ENCODE measurements at places on chromosomes 11 and 22. TPM values are rescaled to one million over a fixed set of nuclear protein-coding genes. Genes with fewer than 3 reads are reported as not detected.

Gene C11orf21
- 0.03 TPM for polyA plus RNA-seq

- H3K4me1 ChIP-seq, result peaks cover 35% of the 10 kb centered on the region
- no peaks in the 10 kb centered on the region for H3K27me3 ChIP-seq
- H3K36me3 ChIP-seq, result no peaks in the 10 kb centered on the region
- H3K27ac ChIP-seq, result peak overlapping the region; percentile 95
Measured at GRCh38 chr11:26949846-26950245, 44.1 kb upstream of the FIBIN start.

DNA sequence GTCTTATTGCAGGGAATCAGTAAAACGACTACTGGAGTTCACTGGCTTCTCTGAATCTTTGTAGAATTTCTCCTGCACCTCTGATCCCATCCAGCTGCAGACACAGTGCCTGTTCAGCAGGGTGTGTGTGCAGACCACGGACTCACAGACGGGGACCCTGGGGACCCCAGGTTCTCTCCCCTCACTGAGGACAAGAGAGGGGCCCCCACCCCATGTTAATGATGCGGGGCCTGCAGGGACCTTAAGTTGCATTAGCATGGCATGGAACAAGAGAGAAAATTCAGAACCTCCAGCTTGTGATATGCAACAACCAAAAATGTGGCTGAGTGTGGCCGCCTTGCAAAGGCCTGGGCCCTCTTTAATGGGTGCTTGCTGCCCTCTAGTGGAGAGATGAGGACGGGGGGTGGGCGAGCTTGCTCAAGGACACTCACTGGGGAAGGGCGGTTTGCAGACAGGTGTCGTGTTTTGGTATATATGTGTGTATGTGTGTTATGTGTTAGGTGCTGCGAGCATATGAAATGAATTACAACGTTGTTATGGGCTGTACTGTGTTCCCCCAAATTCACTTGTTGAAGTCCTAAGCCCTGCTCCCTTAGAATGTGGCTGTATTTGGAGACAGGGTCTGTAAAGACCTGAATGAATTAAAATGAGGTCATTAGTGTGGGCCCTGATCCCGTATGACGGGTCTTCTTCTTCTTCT, 84.4 kb upstream of the SEPTIN5 start:
- DNase-seq, result peak; percentile 95
- no peaks in the 10 kb centered on the region for H3K36me3 ChIP-seq
- H3K4me1 ChIP-seq, result no peaks in the 10 kb centered on the region
- no peaks in the 10 kb centered on the region for H3K27me3 ChIP-seq
- no peak overlapping the region for H3K27ac ChIP-seq

Gene SPDYC
- not detected for polyA plus RNA-seq

DNA sequence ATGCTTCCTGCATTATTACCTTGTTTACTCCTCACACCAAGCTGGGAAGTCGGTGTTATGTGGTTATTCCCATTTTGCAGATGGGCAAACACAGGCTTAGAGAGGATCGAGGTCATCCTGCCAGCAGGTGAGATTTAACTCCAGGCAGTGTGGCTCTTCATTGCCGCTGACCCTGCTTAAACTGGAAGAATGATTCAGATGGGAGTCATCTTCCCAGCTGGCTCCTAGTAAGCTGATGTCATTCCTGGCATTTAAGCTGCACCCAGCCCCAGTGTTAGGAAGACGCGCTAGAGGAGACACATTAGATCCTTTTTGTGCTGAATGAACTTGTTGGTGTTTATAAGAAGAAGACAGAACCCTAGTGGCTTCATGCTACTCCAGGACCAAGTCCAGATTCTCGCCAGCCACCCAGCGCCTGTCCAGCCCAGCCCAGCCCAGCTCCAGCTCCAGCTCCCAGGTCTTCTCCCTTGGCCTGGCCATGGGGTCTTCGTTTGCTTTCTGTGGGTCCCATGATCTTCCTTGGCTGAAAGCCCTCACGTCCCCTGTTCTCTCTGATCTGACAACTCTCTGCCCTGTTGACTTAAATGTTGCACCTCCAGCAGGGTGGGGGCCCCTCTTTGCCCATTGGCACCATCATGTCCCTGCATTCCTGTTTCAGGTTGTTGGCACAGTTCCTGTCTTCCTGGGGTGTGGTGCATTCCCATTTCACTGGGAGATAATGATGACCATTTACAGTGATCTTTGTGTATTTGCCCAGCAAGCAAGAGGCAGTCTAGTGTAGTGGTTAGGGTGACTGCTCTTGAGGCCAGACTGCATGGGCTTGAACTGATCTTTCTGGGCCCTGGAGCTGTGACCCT, 13.6 kb downstream of the PARVB start:
- no peak overlapping the region for H3K4me3 ChIP-seq
- H3K36me3 ChIP-seq, result no peaks in the 10 kb centered on the region
- DNase-seq, result no peak
- H3K4me1 ChIP-seq, result peaks cover 9% of the 10 kb centered on the region
- H3K27ac ChIP-seq, result peak overlapping the region; percentile 80

Gene SLC22A6
- not detected for polyA plus RNA-seq

DNA sequence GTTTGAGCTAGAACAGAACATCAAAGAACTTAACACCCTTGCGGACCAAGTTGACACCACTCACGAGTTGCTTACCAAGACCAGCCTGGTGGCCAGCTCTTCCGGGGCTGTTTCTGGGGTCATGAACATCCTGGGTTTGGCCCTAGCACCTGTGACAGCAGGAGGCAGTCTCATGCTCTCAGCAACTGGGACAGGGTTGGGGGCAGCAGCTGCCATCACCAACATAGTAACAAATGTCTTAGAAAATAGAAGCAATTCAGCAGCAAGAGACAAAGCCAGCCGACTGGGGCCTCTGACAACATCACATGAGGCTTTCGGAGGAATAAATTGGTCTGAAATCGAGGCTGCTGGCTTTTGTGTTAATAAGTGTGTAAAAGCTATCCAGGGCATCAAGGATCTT, 8.7 kb downstream of the APOL5 start:
- H3K4me3 ChIP-seq, result no peak overlapping the region
- H3K27ac ChIP-seq, result no peak overlapping the region
- H3K27me3 ChIP-seq, result no peaks in the 10 kb centered on the region
- no peak for DNase-seq
- H3K36me3 ChIP-seq, result no peaks in the 10 kb centered on the region
- no peaks in the 10 kb centered on the region for H3K4me1 ChIP-seq

GRCh38 chr11:23959462-23959861, 537.4 kb upstream of the LUZP2 start:
- no peak for DNase-seq
- H3K36me3 ChIP-seq, result no peaks in the 10 kb centered on the region
- no peak overlapping the region for H3K4me3 ChIP-seq

- H3K27me3 ChIP-seq, result no peaks in the 10 kb centered on the region
- H3K4me3 ChIP-seq, result peak within 1 kb of the TSS; percentile 73
- H3K27ac ChIP-seq, result peak within 1 kb of the TSS; percentile 79
- peak; percentile 84 for DNase-seq
Measured at GRCh38 chr22:17774206-17774925, at the start of gene BID. BID (minus strand) TSS chr22:17774469; CDS start chr22:17750116, 24,353 bp downstream.

Gene NR1H3
- polyA plus RNA-seq, result 7.3 TPM

GRCh38 chr22:43777286-43777685, 34.8 kb downstream of the EFCAB6 start:
- no peak overlapping the region for H3K27ac ChIP-seq
- H3K4me1 ChIP-seq, result no peaks in the 10 kb centered on the region
- H3K27me3 ChIP-seq, result no peaks in the 10 kb centered on the region

DNA sequence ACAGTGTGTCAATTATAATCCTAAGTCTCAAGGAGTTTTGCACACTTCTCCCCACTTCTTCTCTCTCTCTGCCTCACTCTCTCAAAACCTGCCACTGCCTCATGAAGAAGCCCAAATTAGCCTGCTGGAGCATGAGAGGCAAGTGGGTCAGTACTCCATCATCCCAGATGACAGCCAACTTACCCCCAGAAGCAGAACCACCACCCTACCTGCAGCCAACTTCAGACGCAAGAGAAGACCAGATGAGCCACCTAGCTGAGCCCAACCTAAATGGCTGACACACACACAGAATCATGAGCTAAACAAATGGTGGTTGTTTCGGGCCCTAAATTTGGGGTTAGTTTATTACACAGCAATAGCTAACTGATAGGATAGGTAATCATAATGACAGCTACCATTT, 61.2 kb downstream of the CD82 start:
- no peak overlapping the region for H3K4me3 ChIP-seq
- peak overlapping the region; percentile 9 for H3K27ac ChIP-seq
- no peak for DNase-seq
- no peaks in the 10 kb centered on the region for H3K36me3 ChIP-seq
- H3K27me3 ChIP-seq, result no peaks in the 10 kb centered on the region

DNA sequence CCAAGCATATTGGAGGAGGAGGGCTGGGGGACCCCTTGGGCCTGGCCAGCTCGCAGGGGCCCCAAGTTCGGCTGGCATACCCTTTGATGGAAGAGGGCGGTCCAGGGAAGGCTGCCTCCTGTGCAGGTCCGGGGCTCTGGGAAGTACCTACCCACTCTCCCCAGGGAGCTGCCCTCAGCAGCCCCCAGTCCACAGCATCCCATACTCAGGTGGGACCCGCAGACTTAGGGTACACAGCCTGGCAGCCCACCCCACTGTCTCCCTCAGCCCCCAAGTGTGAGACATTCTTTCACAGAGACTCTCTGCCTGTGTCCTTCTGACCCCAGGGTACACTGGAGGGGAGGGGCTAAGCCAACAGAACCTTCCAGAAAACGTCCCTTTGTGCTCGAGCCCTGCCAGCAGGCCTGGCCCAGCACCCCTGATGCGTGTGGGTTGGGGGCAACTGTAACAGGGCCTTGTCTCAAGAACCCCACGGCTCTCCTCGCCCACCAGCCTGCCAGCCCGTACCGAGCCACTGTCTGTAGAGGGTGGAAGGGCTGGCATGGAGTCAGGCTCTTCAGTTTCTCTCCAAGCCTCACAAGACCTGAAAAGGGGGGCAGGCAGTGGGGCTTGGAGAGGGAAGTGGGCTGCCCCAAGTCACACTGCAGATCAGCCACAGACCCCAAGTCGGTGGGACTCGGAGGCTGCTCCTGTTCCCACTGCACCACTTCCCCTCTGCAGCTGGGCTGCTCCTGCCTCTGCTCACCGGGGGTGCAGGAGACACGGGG, 7.0 kb upstream of the TNFRSF13C start:
- H3K4me1 ChIP-seq, result no peaks in the 10 kb centered on the region
- H3K27ac ChIP-seq, result no peak overlapping the region
- no peaks in the 10 kb centered on the region for H3K27me3 ChIP-seq
- H3K36me3 ChIP-seq, result no peaks in the 10 kb centered on the region
- DNase-seq, result no peak

Gene DEPDC7
- polyA plus RNA-seq, result 14.2 TPM

- H3K36me3 ChIP-seq, result no peaks in the 10 kb centered on the region
- H3K27me3 ChIP-seq, result no peaks in the 10 kb centered on the region
- no peak overlapping the region for H3K27ac ChIP-seq
- H3K4me1 ChIP-seq, result no peaks in the 10 kb centered on the region
- DNase-seq, result no peak
- H3K4me3 ChIP-seq, result no peak overlapping the region
Measured at GRCh38 chr22:43216738-43217137, 29.8 kb upstream of the TTLL12 start.

Gene ACRV1
- not detected for polyA plus RNA-seq

Gene NAALADL1
- polyA plus RNA-seq, result not detected

GRCh38 chr11:69657911-69658625, 17.1 kb downstream of the LTO1 start:
- no peak overlapping the region for H3K4me3 ChIP-seq
- H3K36me3 ChIP-seq, result peaks cover 17% of the 10 kb centered on the region
- H3K4me1 ChIP-seq, result no peaks in the 10 kb centered on the region

Gene PIH1D2
- polyA plus RNA-seq, result 0.97 TPM

GRCh38 chr11:68386331-68386978, 74.1 kb downstream of the LRP5 start:
- no peaks in the 10 kb centered on the region for H3K27me3 ChIP-seq
- H3K4me3 ChIP-seq, result no peak overlapping the region

DNA sequence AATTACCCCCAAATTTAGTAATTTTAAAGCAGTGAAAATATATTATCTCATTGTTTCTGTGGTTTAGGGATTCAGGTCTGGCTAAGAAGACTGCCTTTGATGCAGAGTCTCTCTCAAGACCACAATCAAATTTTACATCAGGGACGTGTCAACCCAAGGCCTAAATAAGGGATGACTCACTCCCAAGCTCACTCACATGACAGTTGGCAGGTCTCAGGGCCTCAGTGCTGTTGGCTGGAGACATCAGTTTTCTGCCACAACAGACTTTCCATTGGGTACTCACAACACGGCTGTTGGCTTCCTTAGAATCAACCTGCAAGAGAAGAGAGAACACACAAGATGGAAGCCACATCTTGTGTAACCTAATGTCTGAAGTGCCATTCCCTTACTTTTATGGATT, 377.3 kb downstream of the FAM181B start:
- H3K4me1 ChIP-seq, result no peaks in the 10 kb centered on the region
- H3K4me3 ChIP-seq, result no peak overlapping the region
- no peaks in the 10 kb centered on the region for H3K27me3 ChIP-seq
- no peaks in the 10 kb centered on the region for H3K36me3 ChIP-seq

GRCh38 chr11:57237204-57237681, at the start of gene APLNR:
APLNR (minus strand) TSS chr11:57237250; CDS start chr11:57237004, 246 bp downstream.
- H3K4me3 ChIP-seq, result no peak within 1 kb of the TSS
- peaks cover 41% of the 10 kb centered on the region for H3K4me1 ChIP-seq
- peaks cover 2% of the 10 kb centered on the region for H3K27me3 ChIP-seq
- DNase-seq, result no peak
- H3K27ac ChIP-seq, result peak within 1 kb of the TSS; percentile 48
- H3K36me3 ChIP-seq, result no peaks in the 10 kb centered on the region

DNA sequence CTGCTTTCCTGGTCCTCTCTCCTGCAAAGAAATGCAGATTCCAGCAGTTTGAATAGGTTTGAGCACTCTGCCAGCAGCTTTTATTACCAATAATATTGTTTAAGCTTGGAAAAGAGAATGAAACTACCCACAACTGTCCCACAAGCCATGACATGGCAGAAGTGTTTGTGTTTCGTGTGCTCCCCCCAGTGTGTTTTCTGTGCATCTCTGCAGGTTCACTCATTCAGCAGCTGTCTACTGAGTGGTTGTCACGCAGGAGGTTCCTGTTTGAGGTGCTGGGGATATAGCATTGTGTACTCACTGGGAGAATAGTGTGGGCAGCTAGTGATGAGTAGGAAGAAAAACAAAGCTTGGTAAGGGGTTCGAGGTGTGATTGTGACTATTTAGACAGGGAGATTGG, 55.3 kb upstream of the SUSD2 start:
- no peak overlapping the region for H3K27ac ChIP-seq
- no peak for DNase-seq
- no peak overlapping the region for H3K4me3 ChIP-seq
- H3K27me3 ChIP-seq, result no peaks in the 10 kb centered on the region

Gene RCOR2
- polyA plus RNA-seq, result 1.4 TPM

DNA sequence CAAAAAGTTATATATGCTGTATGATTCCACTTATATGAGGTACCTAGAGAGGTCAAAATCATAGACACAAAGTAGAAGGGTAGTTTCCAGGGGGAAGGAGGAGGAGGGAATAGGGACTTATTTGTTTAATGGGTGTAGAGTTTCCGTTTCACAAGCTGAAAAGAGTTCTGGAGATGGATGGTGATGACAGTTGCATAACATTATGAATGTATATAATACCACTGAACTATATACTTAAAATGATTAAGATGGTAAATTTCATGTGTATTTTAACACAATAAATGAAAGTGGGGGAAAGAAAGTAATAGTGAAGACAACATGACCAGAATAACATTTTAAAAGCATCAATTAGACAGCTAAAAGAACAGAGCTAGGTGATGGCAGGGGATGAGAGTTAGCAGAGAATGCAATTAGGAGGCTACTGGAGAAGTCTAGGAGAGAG, 51.2 kb downstream of the MRTFA start:
- H3K27ac ChIP-seq, result no peak overlapping the region

- H3K36me3 ChIP-seq, result no peaks in the 10 kb centered on the region
- H3K27ac ChIP-seq, result no peak overlapping the region
- no peak for DNase-seq
- H3K4me1 ChIP-seq, result no peaks in the 10 kb centered on the region
Measured at GRCh38 chr11:72511393-72512047, 77.2 kb upstream of the CLPB start.

Gene OR52I1
- not detected for polyA plus RNA-seq

Data from SK-N-SH (cell line).